ENCODE measurements at places on chromosomes 16 and 17.

- DNase-seq = no peak
Observed at GRCh38 chr17:45310380-45311324, 6.2 kb downstream of the MAP3K14 start.

DNA sequence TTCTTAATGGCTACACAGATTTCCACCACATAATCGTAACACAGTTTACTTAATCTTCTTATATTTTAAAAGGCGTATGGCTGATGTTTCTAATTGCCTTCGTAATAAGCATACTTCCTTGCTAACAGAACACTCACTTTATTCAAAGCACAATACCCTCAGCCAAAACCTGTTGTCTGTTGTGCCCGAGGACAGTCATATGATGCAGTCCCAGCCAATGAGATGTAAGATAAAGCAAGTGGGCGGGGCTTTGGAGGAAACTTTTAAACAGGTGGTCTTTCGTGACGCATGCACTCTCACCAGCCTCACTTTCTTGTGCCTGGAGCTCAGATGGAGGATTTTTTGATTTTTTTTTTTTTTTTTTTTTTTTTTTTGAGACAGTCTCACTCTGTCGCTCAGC lies 174.1 kb downstream of the ZFHX3 start:
- no peak for DNase-seq

DNA sequence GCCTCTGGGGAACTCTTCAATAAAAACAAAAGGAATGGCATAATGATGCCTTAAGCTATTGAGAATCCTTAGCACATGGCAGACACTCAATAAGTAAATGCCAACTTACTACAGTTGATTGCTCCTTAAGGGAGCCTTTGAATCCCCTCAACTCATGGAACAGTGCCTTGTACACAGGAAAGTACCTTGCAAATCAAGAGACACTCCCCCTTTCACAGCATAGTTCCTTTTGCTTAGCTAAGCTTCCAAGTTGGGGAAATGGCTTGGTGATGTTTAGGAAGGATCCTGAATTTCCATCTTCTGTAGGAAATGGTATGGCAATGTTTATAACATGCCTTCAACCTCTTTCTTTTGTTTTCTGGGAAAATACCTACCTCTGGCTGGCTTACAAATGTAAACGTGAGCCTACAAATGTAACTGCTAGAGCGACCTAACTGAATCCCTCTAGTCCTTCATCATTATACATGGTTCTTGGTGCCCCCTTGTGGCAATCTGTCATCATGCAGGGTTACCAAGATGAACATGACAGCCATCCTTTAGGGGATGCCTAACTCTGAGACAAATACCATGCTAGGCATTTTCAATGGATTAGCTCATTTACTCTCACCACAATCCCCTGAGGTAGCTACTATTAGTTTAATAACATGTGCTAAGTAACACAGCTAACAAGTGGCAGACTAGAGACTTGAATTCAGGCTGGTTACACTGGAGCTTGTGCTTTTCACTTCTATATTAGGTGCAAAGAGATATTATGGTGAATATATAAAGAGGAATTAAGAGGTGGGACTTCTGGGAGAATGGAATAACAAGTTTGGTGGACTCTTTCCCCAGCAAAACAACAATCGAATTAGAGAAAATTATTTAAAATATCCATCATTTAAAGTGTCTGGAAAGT lies 65.0 kb downstream of the MMD start:
- peak; percentile 76 for DNase-seq

DNA sequence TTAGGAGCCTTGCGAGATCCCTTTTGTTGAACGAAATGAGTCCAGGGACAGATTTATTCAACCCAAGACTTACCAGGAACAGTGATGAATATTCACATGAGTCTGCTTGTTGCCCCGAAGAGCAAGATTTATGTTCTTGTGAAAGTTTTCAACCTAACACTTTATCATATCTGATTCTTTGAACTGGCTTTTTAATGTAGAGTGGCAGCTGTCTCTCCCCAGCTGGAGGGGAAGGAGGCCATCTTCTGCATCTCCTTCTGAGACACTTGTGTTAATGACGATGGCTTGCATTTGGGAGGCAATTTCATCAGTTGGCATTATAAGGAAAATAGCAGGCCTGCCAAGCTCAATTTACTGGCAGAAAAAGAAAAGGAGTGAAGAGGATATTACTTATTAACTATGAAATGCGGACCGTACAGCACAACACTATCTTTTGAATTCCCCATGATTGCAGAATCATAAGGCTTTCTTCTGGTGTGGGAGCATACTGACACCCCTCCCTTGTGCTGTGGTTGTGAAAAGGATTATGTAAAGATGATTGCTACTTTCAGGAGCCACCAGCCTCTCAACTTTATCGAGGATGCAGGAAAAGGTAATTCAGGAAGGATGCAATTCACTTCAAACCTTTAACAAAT lies 35.7 kb downstream of the SMARCE1 start:
- no peak for DNase-seq

DNA sequence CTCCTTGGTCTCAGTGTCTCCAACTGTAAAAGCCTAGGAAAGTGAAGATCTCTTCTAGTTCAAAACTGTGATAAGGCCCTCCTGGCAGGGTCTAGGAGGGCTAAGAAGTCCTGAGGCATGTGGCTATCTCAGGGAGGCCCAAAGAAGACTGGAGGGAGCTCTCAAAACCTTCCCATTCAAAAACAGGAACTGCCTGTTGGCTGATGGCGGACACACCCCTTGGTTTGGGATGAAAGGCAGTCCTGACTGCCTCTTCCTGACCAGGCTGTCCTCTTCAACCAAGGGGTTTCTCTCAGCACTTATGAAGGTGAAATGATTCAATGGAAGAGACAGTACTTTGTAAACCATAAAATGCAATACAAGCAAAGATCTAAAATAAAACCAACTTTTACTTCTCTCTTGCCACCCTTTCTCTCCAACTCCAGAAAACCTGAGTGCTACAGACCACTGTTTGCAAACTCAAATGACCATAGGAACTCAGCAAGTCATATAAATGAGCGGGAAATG lies 4.7 kb downstream of the ZNF764 start:
- no peak for DNase-seq

DNA sequence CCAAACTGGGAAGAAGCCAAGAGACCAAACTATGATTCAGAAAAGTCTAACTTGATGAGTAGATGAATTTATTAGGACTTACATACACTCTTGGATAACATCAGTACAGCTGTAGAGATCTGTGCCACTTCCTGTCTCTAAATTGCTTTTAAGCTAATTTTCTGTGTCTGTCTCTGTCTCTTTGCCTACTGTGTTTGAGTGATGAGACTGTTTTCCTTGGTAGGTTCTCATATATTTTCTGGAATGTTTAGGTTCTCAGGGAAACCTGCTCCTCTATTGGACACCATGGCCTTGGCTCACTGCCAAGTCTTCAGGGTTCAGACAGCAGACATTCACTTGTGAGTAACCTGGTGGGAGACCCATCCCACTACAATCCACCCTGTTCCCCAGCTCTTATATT lies 103.5 kb upstream of the KIF2B start:
- DNase-seq = no peak

DNA sequence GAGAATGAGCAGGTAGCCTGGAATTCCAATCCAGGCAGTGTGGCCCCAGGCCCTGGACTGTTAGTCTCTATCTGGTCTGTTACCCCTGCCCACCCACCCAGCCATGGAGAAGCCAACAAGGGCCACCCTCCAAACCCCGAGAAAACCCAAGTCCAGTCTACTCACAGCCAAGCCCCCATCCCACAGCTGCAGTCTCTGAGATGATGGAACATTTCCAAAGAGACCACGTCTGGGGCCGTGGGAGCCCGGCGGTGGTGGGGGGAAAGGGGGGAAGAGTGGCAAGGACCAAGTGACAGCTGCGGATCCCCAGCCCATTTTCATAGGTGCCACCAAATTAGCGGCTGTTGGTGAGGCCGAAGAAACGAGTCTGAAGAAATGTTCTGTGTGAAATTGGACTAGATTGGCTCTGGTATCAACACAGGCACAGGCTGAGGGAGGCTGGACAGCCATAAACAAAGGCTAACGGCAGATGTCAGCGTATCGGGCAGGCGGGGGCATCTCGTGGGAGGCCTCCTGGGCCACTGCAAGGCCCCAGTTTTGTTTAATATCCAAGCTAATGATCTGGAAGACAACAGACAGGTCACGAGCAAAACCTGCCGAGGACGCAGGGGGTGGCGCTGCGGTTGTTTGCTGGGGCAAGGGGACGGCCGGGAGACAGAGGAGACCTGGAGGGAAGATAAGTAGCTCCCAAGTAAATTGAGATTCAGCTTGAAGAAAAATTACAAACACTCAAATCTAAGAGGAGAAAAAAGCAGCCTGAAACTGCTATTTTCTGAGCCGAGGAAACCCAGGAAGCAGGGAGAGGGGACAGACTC lies 53.4 kb downstream of the RBFOX3 start:
- DNase-seq = no peak

DNA sequence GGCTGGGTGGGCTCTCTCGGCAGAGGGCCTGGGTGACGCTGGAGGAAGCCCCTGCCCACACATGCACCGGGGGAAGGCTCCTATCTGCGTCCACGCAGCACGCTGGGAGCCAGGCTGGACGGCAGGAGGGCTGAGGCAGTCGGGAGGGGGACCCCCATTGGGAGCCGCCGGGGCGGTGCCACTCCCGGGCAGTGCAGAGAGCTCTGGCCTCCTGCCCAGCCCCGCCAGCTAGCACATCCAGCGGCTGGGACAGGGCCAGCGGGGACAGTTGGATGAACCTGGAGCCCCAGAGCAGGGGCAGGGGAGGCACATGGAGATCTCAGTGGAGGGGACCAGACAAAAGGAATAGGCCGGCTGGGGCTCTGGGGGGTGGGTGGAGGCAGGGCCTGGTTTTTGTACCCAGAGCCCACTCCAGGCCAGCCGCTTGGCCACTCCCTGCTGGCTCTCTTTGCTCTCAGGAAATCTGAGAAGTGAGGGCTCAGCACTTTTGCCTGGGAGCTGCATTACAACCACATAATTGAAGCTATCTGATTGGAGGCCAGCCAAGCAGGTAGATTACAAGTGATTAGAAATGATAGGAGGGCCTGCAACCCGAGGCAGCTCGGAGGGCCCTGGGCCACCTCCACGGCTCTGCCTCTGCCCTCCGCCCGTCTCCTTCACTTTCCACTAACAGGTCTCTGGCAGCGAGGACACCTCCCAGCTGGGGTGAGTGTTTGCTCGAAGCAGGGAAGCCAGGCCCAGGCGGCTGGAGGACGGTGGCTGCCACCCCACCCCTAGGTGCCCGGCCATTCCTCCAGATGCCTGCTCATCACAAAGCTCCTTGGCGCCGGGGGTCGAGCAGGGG lies 40.1 kb downstream of the ENGASE start:
- no peak for DNase-seq

DNA sequence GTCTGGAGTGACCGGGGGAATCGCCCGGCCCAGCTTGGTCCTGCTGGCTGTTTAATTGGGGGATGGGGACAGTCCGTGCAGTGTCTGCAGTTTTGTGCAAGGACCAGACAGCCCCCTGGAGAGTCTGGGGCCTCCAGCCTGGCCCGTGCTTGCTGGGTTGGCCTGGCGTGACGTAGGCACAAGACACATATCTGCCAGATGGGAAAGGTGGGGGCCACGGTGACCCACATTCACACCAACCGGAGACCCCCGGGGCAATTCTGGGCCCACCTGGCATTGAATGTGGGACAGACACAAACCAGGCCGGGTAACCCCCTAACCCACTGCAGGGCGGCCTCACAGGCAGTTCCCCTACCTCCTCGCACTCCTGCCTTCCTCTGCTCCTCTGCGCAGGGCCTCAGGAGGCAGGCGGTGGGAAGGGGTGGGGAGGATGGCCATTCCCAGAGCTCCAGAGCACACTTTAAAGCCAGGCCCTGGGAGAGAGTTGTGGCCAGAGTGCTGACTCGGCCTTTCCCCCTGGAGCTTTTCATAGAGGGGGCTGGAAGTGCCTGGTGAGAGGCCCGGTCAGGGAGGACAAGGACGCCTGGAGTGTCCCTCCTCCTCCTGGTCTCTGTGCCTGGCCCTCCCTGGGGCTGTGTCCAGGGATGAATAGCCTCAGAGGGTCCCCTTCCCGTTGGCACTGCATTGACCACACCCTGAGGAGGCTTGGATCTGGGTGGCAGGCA lies 1.5 kb downstream of the MRC2 start:
- no peak for DNase-seq

GRCh38 chr16:68866933-68867332 lies 23.6 kb downstream of the TANGO6 start:
- DNase-seq = no peak

DNA sequence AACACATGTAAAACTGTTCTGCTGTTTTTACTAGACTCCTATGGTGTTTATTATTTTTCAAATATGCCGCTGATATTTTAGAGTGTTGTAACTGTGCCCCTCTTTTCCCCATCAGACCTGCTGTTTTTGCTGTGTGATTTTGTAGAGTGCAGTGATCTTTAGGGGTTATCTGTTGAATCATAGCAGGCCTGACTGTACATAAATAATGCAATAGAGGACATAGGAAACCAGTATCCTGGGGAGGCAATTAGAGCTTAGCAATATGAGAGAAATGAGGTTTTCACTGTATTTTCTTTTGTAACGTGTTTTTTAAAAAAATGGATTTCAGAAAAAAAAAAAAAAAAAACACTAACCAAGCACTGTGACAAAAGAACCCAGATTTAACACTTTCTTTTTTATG lies 662.2 kb downstream of the TOX3 start:
- DNase-seq = no peak

GRCh38 chr16:79050063-79050462 lies 550.5 kb downstream of the MAF start:
- DNase-seq = no peak

DNA sequence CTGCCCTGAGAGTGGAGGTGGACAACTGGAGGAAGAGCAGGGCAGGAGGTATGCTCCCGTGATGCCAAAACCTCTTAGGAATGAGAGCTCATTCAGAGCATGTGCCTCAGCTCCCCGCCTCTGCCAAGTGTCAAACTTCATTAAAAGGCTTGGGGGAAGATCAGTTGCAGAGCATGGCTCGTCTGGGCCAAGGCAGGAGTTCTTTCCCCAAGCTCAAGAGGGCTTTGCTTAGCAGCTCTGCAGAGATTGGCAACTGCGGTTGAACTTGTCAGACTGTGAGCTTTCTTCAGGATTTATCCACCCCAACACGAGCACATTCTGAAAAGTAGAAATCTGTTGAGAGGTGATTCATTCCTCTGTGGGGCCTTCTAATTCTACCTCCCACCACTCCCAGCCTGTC lies 248.1 kb downstream of the HS3ST3A1 start:
- DNase-seq = no peak

GRCh38 chr16:88505405-88506082 lies 52.5 kb downstream of the ZFPM1 start:
- peak; percentile 61 for DNase-seq

GRCh38 chr17:34163646-34164045 lies 91.4 kb upstream of the CCL2 start:
- DNase-seq = no peak

DNA sequence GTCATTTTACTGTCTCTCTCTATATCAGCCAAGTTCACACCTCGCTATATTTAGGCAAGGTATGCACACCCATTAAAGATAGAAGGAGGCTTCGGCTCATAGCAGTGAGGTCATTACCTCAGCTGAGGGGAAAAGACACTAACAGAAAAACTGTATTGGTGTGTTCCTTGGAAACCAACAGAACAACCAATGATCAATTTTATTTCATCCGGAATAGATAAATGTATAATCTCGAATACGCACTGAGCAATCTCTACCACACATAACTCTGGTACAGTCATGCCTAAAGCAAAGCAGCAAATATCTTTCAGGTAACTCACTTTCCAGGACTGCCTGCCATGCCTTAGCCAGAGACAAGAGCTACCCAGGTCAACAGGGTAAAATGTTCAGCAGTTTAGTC lies 109.9 kb upstream of the CORO6 start:
- DNase-seq = no peak

GRCh38 chr16:1311738-1312466 lies 2.5 kb downstream of the UBE2I start:
- no peak for DNase-seq

All from stimulated activated CD4-positive, alpha-beta T cell treated with anti-CD3 and anti-CD28 coated beads, Interleukin-4, amount 100 ng/mL, for 24 hours (primary cell).